Activated gamma-delta T cell treated with Interleukin-2 at 50 U/mL for 16 hours (primary cell): ENCODE measurements at places on chromosomes 6 and 20.

DNA sequence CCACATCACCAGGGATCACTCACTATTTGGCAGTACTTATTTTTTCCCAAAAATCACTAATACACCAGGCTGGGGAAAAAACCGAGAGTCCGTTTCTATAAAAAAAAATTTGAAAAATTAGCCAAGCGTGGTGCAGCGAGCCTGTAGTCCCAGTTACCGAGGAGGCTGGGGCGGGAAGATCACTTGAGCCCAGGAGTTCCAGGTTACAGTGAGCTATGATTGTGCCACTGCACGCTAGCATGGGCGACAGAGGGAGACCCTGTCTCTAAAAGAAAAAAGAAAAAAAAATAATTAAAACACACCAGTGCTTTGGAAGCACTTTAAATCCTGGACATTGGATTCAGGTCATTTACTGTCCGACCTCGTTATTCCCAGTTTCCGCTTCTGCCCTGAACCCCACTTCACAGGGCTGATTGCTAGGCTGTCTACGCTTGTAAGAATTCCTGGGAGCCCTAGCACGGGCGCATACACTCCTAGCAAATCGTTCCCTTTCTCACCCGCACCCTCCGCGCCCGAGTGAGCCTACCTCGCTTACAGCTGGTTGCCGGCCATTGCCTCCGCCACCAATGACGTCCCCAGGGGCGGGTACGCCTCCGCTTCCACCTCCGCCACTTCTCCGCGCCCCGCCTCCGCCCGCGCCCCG is at the start of gene TPMT:
TSS of gene TPMT (minus strand) at position 571 of the 643 bp plus-strand sequence. CDS start 5,950 bp downstream, outside the sequence.
- DNase-seq = no peak

DNA sequence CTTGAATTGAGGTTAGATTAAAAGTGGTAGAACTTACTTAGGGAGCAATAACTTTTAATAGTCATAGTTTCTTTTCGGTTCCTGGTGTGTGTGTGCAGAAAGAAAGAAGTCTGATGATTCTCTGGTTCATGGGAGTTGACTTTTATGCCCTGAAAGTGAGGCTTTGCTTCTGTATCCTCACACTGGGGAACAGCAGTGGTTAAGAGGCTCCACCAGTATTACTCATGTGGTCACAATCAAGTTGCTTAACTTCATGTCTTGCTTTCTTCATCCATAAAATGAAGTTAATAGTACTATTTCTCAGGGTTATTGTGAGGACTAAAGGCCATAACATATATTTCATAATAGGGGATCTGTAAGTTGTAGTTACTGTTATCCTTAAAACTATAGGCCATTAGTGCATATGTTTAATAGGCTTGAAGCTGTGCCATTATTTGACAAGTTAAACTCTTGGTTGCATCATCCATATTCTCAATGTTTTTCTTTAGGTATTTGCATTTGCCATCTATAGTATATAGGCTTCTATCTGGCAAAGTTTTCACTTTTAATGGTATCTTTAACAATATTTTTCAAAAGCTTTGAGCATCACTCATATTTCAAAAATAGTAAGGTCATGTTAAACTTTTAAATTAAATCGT is 262.4 kb downstream of the PLCB1 start:
- no peak for DNase-seq

GRCh38 chr20:1265226-1265915 is 723 bp upstream of the SNPH start:
- no peak for DNase-seq

DNA sequence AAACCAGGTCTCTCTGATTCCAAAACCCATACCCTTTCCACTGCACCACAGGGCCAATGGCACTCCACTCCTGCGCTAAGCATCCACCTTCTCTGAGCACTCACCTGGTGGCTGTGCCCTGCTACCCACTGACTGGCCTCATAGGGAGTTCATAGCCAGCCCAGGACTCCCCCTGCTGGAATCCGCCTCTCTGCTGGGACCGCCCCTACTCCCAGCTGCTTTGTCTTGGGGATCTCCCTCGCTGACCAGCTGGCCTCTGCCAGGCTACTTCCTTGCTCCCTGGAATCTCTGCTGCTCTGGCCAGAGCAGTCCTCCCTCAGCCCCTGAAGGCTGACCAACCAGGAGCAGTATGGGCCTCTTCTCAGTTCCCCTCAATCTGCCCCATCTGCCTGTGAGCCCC is 129.7 kb downstream of the FAXC start:
- DNase-seq = no peak

DNA sequence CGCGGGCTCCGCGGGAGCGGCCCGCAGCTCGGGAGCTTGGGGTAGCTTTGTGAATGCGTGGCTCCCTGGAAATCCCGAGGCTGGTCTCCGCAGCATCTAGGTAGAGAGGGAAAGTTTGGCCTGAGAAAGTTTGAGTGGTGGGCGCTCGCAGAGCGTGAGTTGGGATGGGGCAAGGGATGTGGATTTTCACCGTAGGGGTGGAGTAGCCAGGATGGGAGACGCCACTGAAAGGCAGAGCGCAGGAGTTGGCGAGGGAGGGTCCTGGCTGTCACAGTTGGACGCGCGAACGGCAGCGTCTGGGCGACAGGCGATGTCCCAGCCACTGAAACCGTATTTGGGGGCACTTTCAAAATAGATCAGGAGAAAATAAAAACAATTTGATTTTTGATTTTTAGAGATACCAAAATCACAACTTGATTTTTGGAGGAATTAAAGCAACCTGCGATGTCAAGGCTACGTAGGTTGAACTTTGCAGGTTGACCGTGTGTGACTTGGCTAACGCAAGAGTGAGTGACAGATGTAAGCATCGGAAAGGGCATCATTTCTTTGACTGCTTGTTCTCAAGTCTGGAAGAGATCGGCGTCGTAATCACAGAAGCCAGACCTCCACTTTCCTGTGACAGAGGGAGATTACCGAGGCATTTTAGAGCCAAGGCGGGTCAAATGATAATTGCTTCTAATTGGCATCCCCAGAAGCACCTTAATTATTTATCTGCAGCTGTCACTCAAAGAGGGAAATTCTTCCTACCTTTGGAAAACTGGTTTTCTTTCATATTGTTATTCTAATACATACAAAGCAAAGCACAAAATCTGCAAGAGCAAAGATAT is 646 bp downstream of the HEY2 start:
- no peak for DNase-seq

- DNase-seq = no peak
Observed at GRCh38 chr6:51105357-51105756, 286.7 kb downstream of the TFAP2B start.

DNA sequence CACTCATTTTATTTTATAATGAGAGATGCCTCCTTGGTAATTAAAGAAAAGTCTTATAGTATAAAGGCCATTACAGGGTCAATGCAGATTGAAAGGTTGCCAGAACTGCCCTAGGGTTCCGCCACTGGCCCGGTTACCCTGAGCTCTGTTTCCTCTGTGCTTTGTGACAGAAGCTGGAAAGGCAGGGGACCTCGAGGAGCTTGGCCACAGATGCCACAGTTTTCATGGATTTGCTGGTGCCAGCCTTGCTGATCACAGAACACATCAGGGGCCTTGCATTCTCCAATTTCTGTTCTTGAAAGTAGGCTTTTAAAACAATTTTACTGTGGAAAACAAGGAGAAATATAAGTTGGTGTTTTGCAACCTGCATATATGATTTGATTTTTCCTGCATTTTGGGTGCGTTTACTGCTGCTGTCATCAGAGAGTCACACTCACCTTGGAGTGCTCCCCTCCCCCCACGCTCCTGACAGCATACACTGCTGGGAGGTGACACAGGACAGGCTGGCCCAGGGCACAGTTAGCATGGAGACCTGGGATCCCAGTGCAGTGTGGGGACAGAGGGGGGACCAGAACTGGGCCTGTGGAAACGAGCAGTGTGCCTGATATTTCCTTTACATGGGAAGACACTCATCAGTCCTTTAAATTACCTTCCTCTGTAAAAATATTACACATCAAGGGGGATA is 142.8 kb downstream of the CFAP61 start:
- no peak for DNase-seq

DNA sequence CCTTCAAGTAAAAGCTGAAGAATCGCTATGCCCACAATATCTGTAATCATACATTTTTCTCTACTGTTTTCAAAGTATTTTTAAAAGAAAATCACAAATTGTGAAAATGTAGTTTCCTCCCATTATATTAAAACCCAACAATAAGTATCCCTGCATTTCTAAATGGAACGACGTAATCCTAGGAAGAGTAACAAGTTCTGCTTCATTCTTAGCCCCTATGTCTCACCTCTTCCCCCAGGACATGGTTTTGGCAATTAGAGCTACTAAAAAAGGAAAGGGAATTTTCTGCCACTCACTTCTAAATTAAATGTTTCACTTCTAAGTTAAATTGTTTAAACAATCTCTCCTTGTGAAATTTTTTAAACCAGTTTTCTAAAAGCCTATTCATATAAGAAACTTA is 47.4 kb downstream of the TBPL1 start:
- no peak for DNase-seq

DNA sequence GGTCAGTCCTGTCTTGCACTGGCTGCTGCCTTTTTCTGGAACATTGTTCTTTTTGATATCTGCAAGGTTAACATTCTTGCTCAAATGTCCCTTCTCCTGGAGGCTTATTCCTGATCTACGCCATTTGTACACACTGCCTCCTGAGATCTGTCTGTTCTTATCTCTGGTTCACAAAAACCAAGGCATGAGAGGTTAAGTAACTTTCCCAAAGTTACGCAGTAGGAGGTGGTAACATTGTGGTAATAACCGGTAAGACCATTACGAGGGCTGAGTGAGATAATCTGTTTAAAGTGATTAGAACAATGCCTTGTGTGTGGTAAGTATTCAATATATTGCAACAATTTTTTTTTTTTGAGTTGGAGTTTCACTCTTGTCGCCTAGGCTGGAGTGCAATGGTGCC is 132.1 kb downstream of the FNDC1 start:
- no peak for DNase-seq

DNA sequence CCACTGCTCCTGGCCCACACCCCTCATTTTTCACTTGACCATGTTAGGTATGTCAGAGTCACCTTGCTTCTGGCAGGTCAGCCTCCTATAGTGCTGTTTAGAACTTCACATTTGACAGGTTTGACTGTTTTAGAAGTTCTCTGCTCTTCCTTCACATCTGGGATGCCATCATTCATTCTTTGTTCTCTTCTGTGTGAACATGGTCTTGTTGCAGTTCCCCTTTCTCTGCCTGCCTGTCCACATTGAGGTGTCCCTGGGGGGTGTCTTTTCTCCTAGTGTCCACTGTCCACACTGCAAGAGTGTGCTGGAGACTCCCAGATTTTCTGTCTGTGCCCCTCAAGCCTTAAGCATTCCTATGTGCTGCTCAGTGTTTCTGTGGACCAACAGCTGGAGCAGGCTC is 89.5 kb downstream of the JARID2 start:
- no peak for DNase-seq

- DNase-seq = no peak
Observed at GRCh38 chr20:41748756-41749582, 130.8 kb upstream of the CHD6 start.

DNA sequence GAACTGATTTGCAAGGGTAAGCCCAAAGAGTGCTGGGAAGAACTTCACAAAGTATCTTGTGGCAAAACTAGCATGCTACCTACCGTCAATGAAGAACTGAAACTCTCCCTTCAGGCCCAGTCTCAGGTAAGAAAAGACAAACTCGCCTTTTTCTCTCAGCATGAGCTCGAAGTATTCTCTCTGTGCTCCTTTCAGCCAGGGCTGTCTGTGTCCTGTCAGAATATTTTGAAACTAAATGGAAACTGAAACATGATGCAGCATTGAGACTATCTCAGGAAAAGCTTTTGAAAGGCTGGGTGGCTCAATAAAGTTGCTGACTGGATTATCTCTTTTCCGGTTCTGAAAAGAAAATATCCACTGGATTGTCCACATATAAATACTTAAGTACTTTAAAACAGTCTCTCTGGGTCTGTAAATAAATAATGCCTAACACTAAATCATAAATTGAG is 696 bp downstream of the CALHM5 start:
- no peak for DNase-seq

DNA sequence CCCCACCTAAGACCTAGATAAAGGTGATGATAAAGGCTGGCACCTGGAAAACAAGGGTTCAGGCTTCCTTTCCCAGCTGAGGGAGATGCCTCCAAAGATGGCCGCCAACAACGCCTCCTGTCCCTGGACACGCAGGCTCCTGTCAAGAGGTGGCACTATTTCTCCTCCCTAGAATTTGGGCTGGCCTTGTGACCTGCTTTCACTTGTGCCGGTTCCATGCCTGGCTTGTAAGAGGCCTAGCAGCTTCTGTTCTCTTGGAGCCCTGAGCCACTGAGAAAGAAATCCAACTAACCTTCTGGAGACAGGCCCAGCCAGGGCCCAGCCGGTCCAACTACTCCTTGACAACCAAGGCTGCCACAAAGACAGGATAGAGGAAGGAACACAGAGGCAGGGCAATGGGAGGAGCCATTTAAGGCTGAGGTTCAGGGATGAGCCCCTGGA is 60.2 kb upstream of the RALY start:
- DNase-seq = peak; percentile 26

DNA sequence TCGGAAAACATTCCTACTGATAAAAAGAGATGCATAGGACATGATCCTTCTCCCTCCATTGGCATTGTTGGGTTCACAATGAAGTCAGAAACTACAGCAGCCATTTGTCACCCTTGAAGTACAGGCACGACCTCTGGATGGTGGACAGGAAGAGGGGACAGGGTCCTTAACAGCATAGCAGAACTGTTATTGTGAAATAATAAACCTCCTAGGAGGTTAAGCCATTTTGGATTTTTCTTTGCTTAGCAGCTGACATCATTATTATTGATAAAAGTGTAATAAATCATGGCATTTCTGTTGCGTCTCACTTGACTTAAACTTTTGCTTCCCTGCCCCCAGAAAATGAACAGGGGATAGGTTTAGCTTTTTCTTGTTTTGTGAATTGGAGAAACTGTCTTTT is 134.3 kb upstream of the SASH1 start:
- no peak for DNase-seq

DNA sequence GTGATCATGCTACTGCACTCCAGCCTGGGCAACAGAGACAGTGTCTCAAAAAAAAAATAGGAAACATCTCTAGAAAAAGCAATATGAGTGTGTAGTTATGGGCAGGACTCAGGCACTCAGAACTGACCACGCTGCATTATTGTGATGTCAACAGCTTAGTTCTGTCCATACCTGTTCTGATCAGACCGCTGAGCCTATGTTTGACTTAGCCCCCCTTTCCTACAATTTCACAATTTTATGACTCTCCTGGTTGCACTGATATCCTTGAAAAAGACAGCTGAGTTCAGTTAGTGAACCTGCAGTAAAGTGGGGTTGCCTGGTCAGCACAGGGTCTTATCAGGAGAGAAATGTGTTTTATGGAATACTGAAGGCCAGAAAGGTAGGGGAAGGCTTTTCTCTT is 37.8 kb upstream of the PRDM1 start:
- DNase-seq = no peak

GRCh38 chr6:113052506-113052905 is 705.4 kb downstream of the RFPL4B start:
- DNase-seq = no peak

DNA sequence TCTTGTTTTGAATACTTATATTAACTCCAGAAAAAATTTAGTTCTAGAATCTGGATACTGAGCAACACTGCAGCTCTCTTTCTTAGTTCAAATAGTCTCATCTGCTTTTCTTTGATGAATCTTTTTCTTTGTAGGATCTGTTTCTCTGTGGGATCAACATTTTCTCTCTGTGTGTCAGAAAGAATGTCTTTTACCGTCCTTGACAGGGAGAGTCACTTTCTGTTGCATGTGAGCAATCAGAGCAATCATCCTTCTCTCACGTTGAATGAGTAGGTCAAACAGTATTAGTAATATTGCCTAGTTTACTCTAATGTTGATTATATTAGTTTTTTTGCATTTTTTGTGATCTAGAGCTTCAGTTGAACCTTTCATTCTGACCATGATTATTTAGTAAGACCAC is 130.9 kb downstream of the TRMT11 start:
- no peak for DNase-seq
